ENCODE measurements at places on chromosomes 12 and 14.

DNA sequence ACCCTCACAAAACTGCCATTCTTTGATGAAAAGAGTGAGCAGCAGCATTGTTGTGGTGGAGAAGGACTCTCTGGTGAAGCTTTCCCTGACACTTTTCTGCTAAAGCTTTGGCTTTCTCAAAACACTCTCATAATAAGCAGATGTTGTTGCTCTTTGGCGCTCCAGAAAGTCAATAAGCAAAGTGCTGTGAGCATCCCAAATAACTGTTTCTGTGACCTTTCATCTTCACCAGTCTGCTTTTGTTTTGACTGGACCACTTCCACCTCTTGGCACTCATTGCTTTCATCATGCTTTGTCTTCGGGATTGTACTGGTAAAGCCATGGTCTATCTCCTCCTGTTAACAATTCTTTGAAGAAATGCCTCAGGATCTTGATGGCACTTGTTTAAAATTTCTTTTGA lies 424.7 kb upstream of the TMPO start:
- no peak for DNase-seq

DNA sequence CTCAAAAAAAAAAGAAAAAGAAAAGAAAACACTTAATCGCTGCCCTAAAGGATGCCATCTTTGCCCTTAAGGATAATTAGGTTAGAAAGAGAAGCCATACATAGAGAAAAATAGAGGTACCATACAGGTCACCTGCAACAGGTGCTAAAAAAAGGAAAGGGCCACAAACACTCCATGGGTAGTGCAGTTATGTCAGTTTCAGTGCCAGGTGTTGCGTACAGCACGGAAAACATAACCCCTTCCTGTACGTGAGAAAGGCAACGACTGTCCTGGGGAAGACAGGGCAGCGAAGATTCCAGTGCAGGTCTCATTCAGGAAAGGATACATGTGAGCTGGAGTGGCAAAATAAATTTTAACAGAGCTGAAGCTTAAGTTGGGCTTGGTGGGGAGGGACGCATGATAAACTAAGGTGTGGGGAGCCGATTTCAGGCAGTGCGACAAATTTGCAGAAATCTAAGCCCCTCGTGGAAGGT lies 553 bp upstream of the DAZAP2 start:
- DNase-seq, result no peak

DNA sequence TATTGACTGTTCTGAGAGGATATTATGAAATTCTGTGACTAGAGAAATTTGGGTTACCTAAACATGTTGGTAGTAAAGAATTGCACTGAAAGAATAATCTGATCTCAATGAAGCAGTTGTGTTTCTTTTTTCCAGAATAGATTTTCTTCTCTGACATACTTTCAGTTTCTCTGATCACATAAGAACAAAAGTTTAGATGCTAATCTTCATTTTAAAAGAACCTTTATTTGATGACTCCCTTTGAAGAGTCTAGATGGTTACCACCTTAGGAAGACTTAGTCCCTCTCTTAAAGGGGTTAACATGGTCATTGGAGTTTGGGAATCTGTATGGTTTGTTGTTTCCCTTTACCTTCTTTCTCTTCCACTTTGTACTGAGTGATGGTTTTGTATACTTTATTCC lies 58.6 kb downstream of the MON2 start:
- no peak for DNase-seq

DNA sequence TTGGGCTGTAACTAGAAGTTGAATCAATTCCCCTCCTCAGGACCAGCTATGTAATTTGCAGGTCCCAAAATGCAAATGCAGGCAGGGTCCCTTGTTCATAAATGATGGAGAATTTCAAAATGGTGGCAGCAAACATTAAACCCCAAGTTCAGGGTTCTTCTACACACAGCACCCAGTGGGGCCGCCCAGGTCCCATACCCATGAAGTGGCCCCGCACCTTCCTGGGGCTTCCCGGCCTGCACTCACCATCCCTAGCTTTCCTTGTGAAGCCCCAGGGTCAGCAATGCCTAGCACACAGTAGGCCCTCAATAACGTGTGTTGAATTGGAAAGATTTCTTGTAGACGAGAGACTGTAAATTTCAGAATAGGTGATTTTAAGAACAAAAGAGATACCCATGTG lies 76.0 kb downstream of the NTF3 start:
- no peak for DNase-seq

- peak; percentile 13 for DNase-seq
These were observed 48.2 kb upstream of the ATP2B1 start for GRCh38 chr12:89756585-89757398.

DNA sequence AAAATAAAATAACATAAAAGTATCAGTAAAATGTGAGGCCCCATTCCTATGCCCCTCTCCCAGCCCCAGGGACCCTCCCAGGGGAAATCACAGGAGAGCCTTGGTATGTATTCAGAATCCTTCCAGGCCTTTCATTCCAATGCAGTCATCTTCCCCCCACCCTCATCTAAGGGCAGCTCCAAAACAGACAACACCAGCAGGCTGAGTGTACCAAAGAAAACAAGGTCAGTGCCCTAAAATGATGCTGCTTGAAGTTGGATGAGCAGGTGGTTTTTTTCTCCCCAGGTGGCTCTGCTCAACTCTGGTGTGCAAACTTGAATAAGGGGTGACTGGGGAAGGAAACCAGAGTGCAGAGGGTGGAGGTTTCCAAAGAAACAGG lies 56.2 kb downstream of the TSPAN9 start:
- DNase-seq, result no peak

DNA sequence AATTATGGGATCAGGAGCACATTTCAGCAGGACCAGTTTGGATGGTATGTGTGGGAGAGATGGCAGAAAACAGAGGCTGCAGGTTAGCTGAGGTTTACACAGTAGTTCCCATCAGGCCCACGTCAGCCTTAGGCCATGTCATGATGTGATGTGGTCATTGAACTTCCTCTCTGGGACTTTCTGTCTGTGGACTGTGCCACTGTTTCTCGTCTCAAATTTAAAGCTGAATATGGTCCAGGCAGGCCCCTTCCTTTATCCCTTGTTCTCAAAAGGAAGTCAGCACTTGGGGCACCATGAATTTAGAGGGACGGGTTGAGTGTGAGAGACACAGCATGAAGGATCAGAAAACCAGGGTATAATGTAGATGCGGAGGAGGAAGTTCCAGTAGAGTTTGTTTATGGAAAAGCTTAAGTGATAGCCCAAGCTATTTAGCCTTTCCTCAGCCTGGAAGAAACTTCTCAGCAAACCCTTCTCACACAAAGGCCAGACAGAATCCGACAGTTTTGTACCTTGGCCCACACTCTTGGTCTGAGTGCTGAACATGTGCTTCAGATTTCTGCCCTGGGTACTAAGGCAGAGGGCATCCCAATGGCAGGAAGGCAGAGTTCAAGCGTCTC lies 3.6 kb upstream of the IGFBP6 start:
- no peak for DNase-seq

GRCh38 chr12:6559500-6559899 lies 3.7 kb upstream of the IFFO1 start:
- no peak for DNase-seq

GRCh38 chr14:86221755-86222154 lies 691.8 kb downstream of the FLRT2 start:
- no peak for DNase-seq

DNA sequence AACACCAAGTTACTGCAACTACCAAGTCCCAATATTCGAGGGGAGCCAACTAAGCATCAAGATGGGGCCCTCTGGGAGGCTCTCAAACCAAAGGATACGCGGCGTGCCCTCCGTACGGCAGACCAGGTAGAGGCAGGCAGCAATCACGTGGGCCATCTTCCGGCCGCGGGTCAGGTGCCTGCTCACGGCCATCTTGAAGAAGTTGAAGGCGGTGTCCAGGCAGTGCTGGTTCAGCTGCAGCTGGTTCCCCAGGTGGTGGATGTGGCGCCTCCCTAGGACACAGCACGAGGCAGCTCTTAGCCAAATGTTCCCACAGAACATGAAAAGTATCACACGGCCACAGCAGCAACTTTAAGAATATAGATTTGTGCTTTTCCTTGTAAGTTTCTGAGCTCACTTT lies 24.3 kb downstream of the BTBD6 start:
- DNase-seq, result no peak

- no peak for DNase-seq
These were observed 97.1 kb upstream of the NRXN3 start for GRCh38 chr14:78073028-78073427.

DNA sequence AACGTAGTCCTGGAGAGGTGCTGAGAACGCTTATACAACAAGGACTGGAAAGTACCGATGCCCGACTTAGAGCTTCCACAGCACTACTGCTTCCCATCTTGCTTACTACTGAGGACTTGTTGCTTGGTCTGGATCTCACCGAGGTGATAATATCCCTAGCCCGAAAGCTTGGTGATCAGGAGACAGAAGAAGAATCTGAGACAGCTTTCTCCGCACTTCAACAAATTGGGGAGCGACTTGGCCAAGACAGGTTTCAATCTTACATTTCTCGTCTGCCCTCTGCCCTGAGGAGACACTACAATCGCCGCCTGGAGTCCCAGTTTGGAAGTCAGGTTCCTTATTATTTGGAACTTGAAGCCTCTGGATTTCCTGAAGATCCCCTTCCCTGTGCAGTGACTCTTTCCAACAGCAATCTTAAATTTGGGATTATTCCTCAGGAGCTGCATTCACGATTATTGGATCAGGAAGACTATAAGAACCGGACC lies 1.1 kb downstream of the TOGARAM1 start:
- DNase-seq, result no peak

DNA sequence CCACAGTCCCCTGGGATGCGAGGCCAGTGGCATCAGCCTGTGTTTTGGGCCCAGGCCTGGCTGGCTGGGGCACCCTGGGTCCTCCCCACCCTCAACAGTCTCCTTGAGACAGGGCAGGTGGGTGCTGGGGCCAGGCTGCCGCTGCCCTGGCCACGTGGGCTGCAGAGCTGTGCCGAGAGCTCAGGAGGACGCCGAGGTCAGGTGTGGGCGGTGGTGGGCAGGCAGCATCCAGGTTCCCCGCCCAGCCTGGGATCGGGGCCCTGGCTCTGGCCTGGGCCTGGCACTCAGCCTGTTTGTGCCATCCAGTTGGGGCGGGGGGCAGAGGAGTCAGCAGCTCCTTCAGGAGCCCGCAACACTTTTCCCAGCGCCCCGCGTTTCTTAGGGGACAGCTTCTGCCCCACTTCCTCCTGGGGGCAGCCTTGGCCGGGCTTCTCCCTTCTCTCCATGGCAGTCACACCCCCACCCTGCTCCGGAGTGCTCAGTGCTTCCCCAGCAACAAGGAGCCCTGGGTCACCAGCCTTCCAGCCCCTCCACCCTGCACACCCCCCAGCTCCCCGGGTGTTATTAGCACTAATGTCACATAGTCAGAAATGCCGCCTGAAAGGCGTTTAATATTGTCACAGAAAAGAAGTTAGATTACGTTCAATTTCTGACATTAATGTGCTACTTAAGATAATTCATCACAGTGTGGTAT lies 30.8 kb downstream of the KIF26A start:
- no peak for DNase-seq

GRCh38 chr14:106657460-106657859 lies 1131.1 kb downstream of the TMEM121 start:
- DNase-seq, result peak; percentile 57
